ENCODE measurements at places on chromosomes 7 and 10. TPM values are rescaled to one million over a fixed set of nuclear protein-coding genes. Genes with fewer than 3 reads are reported as not detected.

DNA sequence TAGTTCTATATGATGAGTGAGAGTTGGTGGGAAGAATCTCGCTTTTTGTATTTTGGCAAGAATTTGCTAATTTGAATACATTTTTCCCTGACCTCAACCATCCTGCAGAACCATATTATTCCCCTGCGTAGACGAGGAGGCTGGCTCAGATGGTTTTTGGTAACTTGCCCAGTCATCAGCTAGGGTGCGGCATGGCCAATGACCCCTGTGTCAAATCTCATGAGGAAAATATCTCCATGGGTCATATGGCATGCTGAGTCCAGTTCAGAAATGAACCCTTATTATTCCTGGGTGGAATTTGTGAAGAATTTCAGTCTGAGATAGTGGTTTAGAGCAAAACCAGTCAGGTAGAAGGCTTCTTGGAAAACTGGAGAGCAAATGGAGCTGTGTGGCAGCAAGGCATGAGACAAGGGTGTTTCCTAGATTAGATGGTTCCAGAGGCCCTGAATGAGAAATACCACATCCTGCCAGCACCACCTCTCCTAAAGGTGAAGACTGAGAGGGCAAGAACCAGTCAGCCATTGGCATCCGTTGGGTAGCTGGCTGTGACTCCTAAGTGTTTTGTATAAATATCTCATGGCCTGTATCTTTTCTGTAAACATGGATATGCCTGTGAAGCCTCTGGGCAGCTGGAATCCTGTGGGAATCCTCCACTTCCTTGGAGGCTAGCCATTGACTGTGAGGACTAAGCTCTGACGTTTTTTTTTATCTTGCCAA is 5.8 kb upstream of the UPP1 start:
- DNase-seq, result no peak

- no peak for DNase-seq
These were observed 3.5 kb downstream of the TMEM273 start for GRCh38 chr10:49184642-49185111.

DNA sequence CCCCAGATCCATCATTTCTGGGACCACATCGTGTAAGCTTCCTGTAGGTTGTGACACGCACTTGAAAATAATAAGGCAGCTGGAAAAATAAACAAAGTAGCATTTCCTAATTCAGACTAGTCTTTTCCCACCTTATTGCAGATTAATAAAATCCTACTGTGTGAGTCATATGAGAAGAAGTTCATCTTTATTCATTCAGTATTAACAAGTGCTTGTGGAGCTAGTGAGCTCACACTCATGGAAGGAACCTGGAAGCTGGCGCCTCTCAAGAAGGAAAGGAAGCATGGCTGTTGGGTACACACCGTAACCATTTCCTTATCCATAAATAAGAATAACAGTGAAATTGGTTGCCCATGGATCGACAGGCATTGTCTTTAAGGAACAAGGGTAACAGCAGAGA is 152.6 kb upstream of the PFKP start:
- DNase-seq, result no peak

DNA sequence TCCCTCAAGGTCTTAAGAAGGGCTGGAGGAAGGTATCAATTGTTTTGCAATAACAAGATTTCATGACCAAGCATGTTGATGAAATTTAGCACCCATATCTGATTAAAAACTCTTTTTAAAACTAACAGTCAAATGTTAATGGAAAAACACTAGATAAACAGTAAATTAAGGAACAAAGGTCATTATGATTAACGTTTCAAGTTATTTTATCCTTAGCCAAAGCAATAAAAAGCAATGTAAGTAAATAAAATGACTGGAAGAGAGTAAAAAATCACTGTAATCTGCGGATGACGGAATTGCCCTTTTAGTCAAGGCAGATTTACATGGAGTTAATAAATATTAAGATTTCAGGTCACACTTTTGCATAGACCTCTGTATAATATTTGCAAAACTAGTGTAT is 179.5 kb upstream of the KLF6 start:
- DNase-seq, result no peak

- no peak for DNase-seq
These were observed 549.6 kb downstream of the HTR7 start for GRCh38 chr10:90308223-90308622.

MYH16 gene
- not detected for total RNA-seq

GRCh38 chr10:52232561-52233350 is 81.3 kb upstream of the DKK1 start:
- no peak for DNase-seq

LRRC18 gene
- 0.21 TPM for total RNA-seq

GRCh38 chr10:132728741-132729140 is 57.2 kb downstream of the NKX6-2 start:
- DNase-seq, result no peak

DNA sequence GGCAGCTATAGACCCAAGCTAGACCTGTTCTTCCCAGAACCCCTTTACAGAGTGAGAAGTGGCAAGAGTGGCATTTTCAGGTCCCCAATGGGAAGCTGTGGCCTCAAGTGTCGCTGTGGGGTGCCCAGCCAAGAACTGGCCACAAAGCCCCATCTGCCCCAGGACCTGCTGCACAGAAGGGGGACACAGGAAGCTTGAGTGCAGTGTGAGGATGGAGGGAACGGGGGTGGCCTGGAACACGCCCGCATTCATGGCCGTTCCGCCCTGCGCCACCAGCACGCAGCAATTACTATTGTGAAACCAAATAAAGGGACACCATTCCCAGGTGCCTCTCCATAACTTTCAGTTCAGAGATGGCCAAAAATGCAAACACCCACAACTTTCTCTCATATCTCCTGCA is 237.6 kb upstream of the TCERG1L start:
- no peak for DNase-seq

ZNRF2 gene
- 26.7 TPM for total RNA-seq

DNA sequence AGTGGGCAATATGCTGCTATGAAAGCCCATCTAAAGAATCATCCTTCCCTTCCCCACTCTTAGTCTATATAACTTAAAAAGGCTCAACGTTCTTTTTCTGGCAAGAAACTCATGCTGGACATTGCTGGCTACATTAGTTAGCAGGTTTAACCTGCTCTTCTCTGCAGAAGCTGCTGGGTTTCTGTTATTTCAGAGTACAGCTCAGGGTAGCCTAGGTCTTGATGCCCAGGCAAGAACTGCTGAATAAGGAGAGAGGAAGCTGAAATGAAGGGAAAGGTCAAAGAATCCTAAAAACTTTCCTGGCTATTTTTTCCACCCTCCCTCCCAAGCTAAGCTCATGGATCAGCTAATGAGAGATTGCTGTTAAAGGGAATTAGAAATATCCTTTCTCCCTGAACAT is 79.4 kb downstream of the ANKIB1 start:
- DNase-seq, result no peak

GRCh38 chr7:19552576-19552975 is 156.3 kb downstream of the POLR1F start:
- DNase-seq, result no peak

LIPJ gene
- 1.2 TPM for total RNA-seq

CTTNBP2 gene
- 87.9 TPM for total RNA-seq

GRCh38 chr7:80719261-80719660 is 80.8 kb downstream of the CD36 start:
- DNase-seq, result no peak

- DNase-seq, result peak; percentile 28
These were observed 211.1 kb downstream of the ZNF365 start for GRCh38 chr10:62585211-62585775.

VENTX gene
- total RNA-seq, result 0.21 TPM

GRCh38 chr7:157827045-157827862 is 490.4 kb downstream of the DNAJB6 start:
- no peak for DNase-seq
